Amniotic stem cell (primary cell): ENCODE measurements at places on chromosomes 11 and 22.

GRCh38 chr22:35299217-35299672 lies 449 bp upstream of the TOM1 start:
- DNase-seq = no peak

DNA sequence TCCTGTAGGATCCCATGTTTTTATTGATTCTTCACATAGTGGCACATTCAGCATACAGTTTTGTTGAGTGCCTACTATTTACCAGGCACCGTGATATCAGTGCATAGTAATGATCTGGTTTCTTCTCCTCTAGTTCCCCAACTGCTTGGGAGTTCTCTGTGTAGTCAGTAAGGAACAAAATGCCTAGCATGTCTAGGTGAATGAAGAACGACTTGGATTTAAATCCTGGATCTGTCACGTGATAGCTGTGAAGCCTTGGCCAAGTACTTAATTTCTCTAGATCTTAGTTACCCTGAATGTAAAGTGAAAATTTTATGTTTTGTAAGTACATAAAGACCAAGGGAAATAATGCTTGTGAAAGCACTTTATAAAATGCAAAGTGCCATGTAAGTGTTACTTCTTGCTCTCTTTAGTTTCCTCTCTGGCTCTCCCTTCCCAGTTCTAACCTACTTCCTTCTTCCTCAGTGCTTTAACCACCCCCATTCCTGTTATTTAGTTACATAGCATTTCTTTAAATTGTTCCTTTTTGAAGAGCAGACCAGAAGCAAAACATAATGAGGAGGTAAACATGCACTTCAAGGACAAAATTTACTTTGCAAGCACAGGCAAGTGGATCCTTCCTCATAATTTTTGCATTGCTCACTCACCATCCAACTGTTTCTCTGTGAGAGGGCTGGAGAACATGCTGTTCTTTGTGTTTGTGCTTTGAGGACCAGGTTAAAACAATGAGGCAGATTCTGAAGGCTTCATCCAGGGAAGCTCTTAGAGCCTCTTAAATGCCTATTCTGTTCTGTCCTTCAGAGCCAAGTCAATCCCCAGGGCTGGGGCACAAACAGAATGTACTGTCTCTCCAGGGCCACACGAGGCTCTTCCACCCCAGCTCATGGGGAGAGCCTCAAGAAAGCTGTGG lies 353.9 kb upstream of the TENM4 start:
- DNase-seq = no peak

DNA sequence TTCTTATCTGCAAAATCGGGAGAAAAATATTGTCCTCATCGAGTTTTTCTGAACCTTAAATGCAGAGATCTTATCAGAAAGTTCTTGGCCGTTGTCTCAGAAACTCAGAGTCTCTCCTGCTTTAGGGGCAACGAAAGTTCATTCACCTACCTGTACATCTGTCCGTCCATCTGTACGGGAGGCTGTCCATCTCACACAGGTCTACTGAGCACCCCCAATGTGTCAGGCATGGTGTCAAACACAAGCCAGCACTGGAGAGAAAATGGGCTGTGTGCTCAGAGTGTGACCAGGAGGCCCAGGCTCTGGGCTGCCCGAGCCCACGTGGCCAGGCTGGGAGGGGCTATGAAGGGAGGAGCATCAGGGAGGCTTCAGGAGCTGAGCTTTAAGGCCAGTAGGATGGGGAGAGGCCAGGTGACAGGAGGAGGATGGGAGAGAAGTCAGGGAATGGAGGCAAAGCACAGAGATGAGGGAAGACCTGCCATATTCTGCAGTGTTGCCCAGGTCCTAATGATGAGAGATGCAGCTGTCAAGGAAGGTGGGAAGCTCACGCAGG lies 62.4 kb upstream of the MYEOV start:
- no peak for DNase-seq

DNA sequence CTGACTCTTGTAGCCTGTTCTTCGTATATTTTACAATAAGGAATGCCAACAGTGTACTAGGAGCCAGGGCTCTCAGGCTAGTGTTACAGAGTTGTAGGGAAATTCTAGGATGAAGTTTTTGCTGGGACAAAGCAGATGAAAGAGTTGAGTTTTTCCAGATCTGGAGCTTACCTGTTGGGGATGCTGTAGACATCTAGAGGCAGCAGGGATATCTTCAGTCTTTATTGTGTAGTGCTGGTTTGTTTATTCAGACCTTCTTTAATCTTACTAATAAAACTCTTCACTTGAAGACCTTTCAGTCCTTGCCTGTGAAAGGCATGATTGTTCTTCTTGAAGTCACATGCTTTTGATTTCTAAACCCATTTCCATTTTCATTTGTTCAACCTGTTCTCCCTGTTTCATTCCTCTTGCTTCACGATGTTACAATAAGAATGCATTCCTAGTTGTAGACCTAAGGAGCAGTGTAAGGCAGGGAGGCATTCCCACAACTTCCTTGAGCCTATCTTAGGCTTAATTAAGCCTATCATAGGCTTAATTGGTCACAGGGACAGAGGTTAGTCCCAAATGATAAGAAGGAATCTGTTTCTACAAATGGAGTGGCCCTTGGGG lies 7.9 kb upstream of the SLC37A2 start:
- no peak for DNase-seq

DNA sequence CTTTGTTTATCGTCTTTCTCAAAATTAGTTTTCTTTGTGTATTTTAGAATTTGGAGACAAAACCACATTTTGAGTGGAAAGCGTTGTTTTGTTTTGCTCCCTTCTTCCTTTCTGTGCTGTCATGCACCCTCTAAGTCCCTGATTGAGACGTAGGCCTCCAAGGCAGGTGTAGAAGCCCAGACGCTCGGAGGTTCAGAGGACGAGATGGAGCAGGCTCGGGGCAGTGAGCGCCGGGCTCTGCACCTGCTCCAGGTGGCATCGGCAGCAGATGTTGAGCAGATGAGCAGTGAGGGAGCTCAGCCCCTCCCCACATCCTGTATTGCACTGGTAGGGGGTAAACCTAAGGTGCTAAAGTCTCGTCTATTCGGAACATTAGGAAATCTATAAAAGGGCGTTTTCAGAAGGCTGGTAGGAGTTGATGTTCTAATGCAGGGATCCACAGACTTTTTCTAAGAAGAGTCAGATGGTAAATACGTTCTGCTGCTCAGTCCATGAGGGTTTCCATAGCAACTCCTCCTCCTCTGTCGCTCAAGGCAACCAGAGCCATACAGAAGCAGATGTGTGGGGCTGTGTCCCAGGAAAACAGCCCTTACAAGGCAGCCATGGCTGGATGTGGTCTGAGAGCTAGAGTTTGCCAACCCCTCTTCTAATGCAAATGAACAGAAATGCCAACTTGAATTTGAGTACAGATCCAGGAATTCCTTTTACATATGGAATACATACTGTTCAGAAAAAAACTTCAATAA lies 724.2 kb downstream of the BRD1 start:
- DNase-seq = no peak

DNA sequence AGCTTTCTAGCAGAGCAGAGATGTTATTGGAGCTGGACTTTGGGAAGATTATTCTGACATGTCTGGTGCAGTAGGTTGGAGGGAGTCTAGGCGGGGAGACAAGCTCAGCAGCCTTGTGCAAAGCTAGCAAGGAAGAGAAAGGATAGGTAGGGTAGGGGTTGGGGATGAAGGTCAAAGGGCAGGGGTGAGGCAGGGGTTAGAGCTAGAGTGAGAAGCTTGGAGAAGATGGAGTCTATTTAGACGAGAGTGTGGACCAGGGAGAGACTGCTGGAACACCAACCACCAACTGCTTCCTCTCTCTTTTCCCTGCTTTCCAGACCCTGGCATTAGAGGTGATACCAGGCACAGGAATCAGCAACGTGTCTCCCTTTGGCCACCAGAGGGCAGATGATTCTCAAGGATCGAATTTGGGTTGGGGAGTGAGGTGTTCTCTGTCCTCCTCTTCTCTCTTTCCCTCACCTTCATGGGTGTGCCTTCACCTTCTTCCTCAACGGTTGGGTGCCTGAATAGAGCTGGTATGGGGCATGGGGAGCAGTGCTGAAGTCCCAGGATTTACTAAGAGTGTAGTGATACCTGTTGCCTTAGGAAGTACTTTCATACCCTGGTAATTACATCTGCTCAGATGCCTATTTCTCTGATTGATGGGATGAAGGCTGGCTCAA lies 1.8 kb upstream of the MARK2 start:
- peak; percentile 38 for DNase-seq

DNA sequence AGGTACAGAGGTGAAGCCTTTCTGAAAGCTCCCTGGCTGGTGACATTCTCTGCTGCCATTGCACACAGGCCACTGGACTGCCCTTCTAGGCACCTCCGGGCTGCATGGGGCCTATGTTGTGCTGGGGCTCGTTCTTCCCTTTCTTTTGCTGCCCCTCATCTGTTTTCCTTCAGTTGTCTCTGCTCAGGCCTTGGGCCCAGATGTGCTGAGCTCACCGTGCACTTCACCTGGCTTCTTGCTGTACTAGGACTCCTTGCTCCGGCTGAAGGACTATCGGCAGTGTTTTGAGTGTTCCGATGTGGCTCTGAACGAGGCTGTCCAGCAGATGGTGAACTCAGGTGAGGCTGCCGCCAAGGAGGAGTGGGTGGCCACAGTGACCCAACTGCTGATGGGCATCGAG lies 59.4 kb downstream of the CABIN1 start:
- no peak for DNase-seq

DNA sequence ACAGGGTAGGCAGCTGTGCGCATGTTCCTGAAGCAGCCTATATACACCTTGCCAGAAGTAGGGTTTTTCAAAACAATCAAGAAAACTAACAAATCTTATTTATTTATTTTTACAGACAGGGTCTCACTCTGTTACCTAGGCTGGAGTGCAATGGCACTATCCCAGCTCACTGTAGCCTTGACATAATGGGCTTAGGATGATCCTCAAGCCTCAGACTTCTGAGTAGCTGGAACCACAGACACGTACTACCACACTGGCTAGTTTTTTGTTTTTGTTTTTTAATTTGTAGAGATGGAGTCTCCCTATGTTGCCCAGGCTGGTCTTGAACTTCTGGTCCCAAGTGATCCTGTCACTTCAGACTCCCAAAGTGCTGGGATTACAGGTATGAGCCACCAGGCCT lies 25.7 kb downstream of the CLTCL1 start:
- no peak for DNase-seq

DNA sequence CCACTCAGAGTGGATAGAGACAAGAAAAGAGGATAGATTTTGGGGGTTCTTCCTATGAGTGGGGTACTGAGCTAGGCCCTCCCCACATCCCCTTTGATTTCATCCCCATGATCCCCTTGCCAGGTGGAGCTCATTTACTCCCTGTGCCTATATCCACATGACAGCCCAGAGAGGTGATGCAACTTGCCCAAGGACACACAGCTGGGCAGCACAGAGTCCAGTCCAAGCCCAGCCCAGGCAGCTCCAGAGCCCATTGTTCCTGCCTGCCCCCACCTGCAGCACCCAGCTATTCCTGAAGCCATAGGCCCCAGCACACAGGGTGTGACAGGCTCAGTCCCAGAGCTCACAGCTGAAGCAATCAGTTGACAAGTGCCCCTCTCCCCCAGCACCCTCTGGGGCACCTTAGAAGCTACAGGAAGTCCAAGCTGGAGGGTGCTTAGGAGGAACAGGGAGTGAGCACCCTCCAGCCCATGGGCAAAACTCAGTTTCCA lies 41.7 kb downstream of the SHISAL1 start:
- DNase-seq = no peak

DNA sequence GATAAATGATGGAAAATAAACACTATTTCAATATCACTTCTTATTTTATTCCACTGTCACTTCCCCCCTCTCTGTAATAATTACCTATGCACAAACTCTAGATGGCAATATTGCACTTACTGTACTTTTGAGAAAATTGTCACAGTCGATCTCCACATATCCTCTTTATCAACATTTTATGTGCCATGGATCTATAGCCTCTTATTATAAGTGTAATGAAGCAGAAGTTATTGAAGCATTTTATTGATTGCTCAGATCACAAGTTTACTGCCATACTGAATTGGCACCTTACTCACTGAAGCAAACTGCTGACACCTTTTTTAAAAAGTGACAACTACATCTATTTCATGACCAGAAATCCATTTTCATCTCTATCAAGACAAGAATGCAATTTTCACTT lies 133.4 kb downstream of the DCDC1 start:
- DNase-seq = no peak

DNA sequence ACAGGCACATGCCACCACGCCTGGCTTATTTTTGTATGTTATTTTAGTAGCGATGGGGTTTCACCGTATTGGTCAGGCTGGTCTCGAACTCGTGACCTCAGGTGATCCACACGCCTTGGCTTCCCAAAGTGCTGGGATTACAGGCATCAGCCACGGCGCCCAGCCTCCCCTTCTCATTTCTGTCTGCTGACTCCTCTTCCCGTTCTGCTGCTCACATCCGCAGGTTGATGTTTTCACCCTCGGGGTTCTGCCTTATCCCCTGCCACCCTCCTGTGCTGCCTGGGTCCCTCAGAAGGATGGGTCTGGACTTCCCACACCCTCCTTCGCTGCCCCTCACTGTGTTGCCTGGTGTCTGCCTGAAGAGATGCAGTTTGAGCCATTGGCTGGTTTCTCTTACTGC lies 19.2 kb upstream of the VSIG10L2 start:
- no peak for DNase-seq

- peak; percentile 47 for DNase-seq
Measured at GRCh38 chr22:21942407-21943343, 10.0 kb downstream of the PPM1F start.

DNA sequence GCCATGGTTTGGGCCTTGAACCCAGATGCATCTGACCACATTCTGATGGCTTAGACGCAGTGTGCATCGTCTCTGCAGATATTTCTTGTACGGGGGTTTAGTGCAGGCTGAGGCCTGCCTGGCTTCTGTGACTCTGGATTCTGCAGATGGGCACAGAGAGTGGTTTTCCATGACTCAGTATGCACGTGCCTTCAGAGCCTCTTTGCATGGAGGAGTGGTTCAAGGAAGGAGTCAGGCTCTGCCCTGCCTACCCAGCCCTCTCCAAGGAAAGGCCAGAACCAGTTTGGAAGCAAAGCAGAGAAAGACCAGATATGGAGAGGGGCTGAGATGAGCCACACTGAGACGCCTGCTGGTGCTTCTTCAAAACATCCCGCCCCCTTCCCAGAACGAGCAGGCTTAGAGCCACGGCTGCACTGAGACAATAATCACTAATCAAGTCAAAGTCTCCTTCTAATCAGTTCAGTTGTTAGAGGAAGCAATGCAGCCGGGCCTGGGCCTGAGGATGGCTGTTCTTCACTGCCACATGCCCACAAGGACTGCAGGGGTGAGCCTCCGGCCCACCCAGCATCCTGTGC lies 308.9 kb downstream of the NXPE2 start:
- no peak for DNase-seq

- no peak for DNase-seq
Measured at GRCh38 chr11:60184824-60185511, 2.1 kb upstream of the MS4A6A start.

- no peak for DNase-seq
Measured at GRCh38 chr11:65884716-65885092, 3.6 kb downstream of the FIBP start.

GRCh38 chr11:39569789-39570188 lies 1889.7 kb downstream of the LRRC4C start:
- no peak for DNase-seq
